NCI-H187 treated with DMSO at 0.1 percent for 48 hours (cell line): ENCODE measurements at places on chromosomes 7 and 10.

DNA sequence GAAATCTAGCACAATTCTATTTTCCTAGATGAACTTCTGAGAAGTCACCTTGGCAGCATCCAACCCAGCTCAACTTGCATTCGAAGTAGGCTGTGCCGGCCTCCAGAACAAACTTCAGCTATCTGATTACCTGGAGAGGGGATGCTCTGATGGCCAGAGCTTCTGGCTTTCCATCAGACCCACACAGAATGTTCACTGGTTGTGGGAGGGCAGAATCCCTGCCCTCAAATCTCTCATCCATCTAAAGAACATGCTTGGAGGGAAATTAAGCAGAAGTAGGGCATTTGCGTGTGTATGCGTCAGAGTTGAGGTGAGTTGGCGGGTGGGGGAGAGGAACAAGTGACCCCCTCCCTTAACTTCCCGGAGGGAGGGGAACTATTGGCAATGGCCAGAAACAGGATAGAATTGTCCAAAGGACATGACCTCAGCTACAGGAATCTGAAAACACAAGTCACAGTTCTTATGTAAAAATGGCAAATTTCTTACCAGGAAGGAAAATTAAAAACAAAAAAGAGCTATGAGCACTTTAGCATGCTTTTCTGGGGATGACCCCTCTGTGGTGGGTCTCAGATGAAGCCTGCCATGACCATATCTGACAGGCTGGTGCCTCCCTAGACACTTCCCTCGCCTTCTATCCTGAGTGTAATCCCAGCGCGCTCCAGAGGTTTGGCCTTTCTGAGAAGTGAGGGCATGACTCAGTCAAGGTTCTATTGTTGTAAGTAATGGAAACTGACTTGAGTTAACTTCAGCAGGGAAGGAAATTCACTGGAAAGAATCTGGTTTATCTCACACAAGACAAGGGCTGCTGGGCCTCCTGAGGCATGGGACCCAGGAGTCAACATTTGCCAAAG lies 278.8 kb downstream of the RPS24 start:
- no peak for DNase-seq

DNA sequence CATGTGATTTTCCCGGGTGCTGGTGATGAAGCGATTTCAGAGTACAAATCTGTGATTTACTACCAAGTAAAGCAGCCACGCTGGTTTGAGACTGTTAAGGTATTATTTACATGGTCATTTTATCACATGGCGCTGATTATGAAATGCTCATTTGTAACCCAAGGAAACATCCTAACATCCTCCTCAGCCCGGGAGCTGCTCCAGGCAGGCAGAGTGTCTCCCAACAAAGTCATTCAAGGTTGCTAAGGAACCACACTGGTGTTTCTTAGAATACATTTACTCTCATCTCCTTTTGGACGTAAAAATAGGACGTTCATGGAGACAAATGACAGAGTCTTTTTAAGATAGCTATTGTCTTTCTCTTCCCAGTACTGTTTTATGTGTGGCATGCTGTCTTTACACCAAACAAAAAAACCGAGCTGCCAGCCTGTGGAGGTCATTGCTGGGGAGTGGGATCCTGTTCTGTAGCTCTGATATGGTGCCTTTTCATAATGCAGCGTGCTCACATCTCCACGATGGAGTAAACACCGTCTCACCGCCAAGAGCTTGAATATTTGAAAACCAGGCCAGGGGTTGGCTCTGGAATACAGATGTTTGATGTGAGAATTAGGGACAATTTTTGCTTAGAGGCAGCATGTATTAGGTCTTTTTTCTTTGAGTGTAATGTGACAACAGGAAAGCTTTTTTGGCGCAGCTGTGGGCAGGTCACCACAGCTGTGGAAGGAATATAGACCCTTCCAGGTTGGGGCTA lies 119.6 kb downstream of the DOCK1 start:
- DNase-seq, result no peak

DNA sequence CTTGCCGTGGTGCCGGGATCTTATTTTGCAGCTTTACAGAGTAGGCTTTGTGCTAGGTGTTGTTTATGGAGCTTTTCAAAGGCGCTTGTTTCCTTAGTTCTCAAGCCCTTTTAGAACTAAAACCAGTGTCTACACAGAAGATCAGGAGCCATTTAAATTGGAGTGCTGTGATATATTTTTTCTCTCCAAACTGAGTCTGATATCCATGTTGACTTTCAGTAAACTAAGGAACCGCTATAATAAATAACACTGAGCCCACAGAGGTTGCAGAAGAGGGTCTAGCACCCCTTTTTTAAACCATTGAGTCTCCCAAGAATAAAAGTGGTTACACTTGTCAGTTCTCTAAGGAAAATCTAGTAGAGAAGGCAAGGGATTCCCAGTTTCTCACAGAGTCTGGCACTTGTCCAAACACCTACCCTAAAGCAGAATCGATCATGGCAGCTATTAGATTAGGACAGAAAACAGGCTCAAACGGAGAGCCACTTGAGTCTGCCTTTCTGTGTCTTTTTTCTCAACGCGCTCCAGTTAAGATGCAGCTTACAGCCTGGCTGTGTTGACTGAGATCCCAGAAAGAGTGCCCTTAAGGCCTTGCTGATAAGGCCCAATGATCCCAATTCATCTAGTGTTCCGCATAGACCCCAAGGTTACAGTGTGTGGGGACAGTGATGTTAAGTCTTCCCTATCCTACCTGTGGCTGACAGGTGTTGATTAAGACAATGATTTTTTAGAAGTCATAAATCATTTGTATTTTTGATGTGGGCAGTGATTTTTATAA lies 804 bp downstream of the TMEM106B start:
- peak; percentile 33 for DNase-seq

DNA sequence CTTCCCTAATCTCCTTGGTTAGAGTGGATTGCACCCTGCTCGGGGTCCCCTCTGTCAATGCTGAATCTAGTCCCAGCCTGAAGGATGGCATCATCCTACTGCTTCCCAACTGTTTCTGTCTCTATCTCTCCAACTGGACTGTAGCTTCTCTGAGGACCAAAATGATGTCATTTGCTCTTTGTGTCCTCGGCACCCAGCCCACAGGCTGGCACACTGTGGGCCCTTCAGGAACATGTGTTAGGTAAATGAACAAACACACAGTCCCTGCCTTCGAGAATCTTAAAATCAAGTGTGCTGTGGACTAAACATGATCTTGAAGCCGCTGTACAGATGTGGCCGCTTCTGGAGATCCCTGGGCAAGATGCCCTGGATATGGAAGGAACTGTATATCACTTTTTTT lies 5.0 kb upstream of the CDH23 start:
- DNase-seq, result no peak

DNA sequence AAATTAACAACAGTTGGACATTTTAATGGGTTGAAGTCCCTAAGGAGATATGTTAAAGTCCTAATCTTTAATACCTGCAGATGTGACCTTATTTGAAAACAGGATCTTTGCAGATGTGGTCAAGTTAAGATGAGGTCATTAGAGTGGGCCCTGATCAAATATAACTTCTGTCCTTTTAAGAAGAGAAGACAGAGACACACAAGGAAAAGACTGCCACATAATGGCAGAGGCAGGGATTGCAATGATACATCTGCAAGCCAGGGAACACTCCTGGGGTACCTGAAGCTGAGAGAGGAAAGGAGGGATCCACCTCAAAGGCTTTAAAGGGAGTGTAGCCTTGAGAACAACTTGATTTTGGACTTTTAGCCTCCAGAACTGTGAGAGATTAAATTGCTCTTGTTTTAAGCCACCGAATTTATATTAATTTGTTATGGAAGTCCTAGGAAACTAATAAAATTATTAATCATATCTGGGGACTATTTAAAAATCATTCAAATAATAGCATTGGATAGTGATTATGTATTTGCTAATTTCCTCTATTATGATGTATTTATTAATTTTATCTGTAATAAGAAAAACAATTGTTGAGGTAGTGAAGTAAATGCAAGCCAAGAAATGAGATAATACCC lies 700.0 kb upstream of the PCDH15 start:
- no peak for DNase-seq

- DNase-seq, result no peak
These were observed 678 bp upstream of the TMEM106B start for GRCh38 chr7:12210179-12211053.

- no peak for DNase-seq
These were observed 91.5 kb upstream of the SMNDC1 start for GRCh38 chr10:110396284-110396651.

- DNase-seq, result no peak
These were observed 8.2 kb downstream of the CYP2W1 start for GRCh38 chr7:990933-991728.

- DNase-seq, result no peak
These were observed 95.3 kb downstream of the CCSER2 start for GRCh38 chr10:84423719-84424118.

DNA sequence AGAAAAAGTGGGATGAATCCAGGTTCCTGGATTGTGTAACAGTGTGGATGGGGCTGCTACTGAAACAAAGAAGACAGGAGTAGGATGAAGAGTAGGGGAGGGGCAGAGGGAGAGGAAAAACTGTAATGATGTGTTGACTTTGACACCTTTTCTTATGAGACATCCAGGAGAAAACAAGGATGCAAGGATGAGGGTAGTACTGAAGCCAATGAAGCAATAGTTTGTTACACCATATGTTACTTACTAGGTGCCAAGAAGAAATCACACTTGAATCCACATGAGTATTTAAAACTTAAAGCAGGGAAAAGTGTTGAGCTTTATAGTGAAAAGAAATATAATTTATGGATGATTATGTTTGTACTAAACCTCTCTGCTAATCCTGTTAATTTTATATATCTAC lies 420.6 kb downstream of the ARL4A start:
- DNase-seq, result no peak

DNA sequence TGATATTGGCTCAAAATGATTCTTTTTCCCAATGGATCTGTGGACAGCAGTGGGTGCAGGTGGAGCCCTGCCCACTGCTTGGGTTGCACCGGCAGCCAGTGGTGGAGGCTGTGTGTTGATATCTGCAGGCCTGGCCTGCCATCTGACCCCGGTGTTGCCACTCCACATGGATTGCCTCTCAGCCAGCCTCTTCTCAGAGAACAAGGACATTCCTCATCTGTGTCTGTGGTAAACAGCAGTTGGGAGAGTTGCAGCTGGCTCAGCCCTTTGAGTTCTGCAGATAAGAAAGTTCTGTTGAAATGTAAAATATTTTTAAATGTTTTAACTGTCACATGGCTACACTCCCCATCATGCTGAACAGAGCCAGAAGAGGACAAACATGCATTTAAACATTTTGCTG lies 374.9 kb upstream of the CELF2 start:
- DNase-seq, result no peak

DNA sequence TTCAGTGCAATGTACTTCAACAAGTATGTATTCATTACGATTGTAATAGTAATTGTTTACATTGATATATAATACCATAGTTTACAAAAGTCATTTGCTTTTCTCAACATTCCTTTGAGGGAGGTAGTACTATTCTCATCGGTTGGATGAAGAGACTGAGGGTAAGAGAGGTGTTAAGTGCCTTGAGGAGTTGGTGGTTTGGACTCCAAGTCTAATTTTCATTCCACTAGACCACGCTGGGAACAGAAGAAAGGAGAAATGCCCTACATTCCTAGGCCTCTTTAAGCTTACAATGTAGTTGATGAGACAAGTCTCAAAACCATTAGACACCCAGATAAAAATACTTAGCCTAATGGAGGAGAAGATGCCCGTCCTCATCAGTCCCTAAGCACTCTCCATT lies 28.6 kb downstream of the CDK1 start:
- no peak for DNase-seq

DNA sequence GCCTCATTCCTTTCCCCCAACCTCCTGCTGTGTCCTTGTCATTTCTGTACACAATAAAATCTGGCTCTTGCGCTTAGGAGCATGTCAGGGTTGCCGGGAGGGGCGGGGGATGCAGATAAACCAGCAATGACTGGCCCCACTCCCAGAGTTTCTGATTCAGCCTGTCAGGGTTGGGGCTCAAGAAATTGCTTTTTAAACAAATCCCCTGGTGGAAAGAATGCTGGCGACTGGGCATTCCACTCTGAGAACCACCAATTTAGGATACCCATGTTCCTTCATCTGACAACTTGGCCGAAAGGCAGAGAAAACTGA lies 376.4 kb downstream of the TCERG1L start:
- DNase-seq, result no peak

DNA sequence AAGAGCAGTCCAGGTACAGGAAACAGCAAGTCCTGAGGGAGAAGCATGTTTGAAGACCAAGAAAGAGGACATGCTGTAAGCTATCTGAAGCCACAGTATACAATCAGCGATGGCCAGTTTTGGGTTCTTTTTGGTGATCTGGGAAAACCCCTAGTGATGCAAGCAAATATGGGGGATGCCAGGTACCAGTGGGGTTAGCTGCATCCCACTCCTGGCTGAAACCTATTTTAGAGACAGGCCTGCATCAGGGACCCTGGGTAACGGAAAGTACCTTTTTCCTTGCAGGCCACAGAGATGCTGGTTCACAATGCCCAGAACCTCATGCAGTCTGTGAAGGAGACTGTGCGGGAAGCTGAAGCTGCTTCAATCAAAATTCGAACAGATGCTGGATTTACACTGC lies 32.9 kb downstream of the AP3M1 start:
- DNase-seq, result no peak

DNA sequence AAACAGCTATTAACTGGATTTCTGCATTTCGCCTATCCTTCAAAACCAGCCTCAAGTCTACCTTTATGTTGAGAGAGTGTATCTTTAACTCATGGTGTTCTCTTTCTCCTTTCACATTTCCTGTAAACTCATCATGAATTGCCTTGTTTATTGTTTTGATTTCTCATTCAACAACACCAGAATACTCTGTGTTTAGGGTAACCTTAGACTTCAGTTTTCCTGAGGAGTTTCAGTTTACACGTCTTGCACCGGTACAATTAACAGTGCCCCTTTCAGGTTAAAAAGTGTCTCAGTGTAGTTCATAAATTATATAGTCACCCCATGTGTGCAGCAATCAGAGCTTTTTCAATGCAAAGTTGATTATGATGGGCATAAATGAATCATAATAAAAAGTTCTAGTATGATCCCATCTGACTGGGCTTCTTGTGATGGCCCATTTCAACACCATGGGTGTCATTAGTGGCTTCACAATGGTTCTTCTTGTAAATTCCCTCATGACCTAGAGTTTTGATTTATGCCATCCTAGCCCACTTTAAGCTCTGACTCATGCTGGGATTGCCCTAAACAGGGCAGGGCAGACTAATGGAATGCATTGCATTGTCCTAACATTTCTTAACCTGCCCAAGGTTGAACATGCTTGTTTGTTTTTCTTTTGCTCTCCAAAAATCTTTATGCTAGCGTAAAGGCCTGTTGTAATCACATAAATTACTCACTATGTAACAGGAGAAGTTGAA lies 22.0 kb downstream of the ITGB8 start:
- DNase-seq, result no peak

DNA sequence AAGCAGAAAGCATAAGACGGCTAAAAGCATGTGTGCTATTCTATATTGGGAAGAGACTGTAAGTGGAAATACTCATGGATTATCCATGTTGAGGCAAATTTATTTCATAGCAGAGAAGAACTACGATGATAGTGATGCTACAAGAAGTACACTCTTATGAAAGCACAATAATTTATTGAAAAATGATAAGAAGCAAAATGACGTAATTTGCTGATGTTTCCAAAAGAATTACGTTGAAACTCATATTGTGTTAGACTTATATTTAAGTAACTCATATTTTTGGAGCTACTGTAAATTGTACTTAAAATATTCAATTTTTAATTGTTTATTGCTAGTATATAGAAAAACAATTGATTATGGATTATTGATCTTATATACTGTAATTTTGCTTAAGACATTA lies 1622.5 kb downstream of the REEP3 start:
- no peak for DNase-seq
